GM04504 (cell line): ENCODE measurements at places on chromosomes 3 and 15.

DNA sequence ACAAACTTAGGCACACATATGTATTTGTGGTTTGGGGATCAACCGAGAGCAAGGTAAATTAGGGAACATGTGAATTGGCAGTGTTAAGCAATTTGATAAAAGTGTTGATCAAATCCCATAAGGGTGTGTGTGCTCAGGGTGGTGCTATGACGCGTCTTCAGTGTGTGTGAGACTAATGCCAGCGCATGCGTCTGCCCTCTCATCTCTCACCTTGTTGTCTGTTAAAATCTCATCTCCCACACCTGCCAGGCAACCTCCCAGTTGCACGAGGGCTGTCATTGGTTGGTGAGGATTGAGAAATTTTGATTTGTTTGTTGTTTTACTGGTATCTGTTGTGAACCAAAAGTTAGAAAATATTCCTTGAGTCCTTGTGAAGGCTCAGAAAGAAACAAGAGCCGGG is 137.2 kb upstream of the ICE2 start:
- no peak for DNase-seq

- no peak for DNase-seq
These were observed 14.1 kb downstream of the FXR1 start for GRCh38 chr3:180926526-180926925.

- no peak for DNase-seq
These were observed 87.8 kb downstream of the NCEH1 start for GRCh38 chr3:172622916-172623700.

- DNase-seq: no peak
These were observed 60.0 kb upstream of the CHD2 start for GRCh38 chr15:92840149-92840548.

GRCh38 chr3:53819163-53819868 is 26.9 kb downstream of the CHDH start:
- no peak for DNase-seq
